H1 (cell line): ENCODE measurements at places on chromosomes 5 and 9. TPM values are rescaled to one million over a fixed set of nuclear protein-coding genes. Genes with fewer than 3 reads are reported as not detected.

Gene PSAT1
- 317 and 341 TPM in 2 replicates for total RNA-seq

Gene TSPAN17
- 53.7 and 54.7 TPM in 2 replicates for total RNA-seq

DNA sequence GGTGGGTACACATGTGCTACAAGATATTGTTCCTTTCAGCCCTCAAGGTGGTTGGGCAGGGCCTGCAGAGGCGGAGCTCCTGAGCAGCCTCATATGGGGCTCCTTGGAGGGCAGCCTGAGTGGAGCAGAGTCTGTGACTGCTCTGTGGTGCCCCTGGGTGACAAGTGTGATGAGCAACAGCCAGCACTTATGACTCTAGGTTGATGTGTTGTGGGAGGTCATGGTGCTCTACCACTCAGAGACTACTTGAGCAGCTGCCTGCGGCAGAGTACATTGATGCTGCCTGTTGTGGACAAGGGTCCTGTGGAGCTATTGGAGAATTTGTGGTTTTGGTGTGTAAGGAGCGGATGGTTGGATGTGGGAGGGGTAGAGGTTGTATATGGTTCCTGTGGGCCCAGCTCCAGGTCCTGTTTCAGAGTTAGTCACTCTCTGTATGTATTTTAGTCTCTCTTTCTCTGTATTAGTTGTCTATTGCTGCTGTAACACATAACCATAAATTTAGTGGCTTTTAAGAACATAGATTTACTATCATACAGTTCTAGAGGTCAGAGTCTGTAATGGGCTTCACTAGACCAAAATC lies 141.3 kb downstream of the SREK1 start:
- H3K4me3 ChIP-seq: no peak overlapping the region
- DNase-seq: no peak
- H3K4me1 ChIP-seq: no peaks in the 10 kb centered on the region
- H3K27me3 ChIP-seq: no peaks in the 10 kb centered on the region
- H3K27ac ChIP-seq: no peak overlapping the region
- no peaks in the 10 kb centered on the region for H3K36me3 ChIP-seq

Gene RIMOC1
- 33.4 and 35.1 TPM in 2 replicates for total RNA-seq

- H3K36me3 ChIP-seq: no peaks in the 10 kb centered on the region
- H3K27ac ChIP-seq: no peak overlapping the region; the same call in 1 of the 2 replicates
- no peak overlapping the region for H3K4me3 ChIP-seq
- no peaks in the 10 kb centered on the region; the same call in 1 of the 2 replicates for H3K27me3 ChIP-seq
- DNase-seq: peak; percentile 54
These were observed 182.5 kb downstream of the NTRK2 start for GRCh38 chr9:84851935-84852585.

GRCh38 chr9:8268216-8268878 lies 468.8 kb upstream of the DMAC1 start:
- no peaks in the 10 kb centered on the region for H3K27me3 ChIP-seq
- no peaks in the 10 kb centered on the region for H3K36me3 ChIP-seq
- H3K4me3 ChIP-seq: no peak overlapping the region
- no peak overlapping the region for H3K27ac ChIP-seq
- no peak for DNase-seq
